ENCODE measurements at places on chromosomes 12 and 14. TPM values are rescaled to one million over a fixed set of nuclear protein-coding genes. Genes with fewer than 3 reads are reported as not detected.

Gene KRT72
- not detected for total RNA-seq

Gene INHBC
- total RNA-seq, result not detected

DNA sequence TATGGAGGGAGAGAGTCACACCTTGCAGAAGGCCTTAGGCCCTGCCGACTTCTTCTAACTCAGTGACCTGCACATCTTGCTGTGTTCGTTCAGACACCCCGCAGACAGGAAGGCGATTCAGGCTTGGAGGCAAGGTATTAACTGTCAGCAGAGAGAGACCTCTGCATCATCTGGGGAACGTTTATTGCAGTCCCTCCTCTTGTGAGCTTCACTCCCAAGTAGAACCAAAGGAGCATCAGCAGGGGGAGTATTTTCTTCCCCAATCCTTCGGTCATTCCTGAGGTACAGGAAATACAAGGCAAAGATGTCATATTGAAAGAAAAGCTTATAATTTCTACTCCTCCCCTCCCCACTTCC is 217.9 kb downstream of the CRADD start:
- no peak for DNase-seq

DNA sequence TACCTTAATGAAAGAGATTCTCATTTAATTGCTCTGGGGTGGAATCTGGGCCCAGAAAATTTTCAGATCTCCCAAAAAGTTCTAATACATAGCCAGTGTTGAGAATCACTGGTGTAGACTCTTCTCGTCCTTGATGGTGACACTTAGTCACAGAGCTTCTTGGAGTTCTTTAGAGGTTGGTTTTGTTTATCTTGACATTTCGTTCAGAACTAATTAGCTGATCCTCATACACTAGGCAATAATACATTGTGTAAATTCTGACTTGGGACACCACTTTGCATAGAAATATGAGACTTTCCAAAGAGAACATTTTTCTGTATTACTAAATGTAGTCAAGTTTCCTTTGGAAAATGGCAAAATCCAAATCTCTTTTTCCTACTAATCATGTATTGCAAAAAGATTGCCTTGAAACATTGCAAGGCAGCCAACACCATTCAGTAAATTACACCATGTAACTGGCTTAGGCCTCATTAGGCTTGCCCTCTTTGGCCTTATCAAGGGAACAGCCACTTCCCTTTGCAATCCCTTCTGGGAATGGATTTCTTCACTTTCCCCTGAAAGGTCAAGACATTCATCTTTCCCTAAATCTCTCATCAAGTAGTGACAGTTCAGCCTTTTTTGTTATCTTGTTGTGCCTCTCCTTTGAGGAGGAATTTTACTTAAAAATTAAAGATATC is 102.2 kb downstream of the PAH start:
- DNase-seq, result no peak

- no peak for DNase-seq
Observed at GRCh38 chr14:56194042-56194441, 75.8 kb downstream of the PELI2 start.

GRCh38 chr12:4380332-4380731 is 820 bp upstream of the FGF23 start:
- no peak for DNase-seq

- DNase-seq, result no peak
Observed at GRCh38 chr12:92561543-92561899, 141.3 kb upstream of the PLEKHG7 start.

DNA sequence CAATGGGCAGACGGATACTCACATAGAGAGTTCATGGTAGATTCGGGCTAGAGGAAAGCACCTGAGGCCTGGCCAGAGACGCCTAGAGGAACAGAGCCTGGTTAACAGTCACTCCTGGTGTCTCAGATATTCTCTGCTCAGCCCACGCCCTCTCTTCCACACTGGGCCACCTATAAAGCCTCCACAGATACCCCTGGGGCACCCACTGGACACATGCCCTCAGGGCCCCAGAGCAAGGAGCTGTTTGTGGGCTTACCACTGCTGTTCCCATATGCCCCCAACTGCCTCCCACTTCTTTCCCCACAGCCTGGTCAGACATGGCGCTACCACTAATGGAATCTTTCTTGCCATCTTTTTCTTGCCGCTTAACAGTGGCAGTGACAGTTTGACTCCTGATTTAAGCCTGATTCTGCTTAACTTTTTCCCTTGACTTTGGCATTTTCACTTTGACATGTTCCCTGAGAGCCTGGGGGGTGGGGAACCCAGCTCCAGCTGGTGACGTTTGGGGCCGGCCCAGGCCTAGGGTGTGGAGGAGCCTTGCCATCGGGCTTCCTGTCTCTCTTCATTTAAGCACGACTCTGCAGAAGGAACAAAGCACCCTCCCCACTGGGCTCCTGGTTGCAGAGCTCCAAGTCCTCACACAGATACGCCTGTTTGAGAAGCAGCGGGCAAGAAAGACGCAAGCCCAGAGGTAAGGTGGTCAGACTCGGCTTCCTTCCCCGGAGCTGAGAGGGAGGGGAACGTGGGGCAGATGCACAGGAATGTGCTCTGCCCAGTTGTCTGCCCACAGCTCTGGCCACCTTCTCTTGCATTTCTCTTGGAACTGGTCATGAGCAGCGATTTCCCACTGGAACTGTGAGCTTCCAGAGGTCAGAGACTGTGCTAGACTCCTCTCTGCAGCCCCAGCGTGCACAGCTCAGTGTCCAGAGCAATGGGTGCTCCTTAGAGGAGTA is at the start of gene CD4:
Gene CD4, plus strand, starts transcription at position 557 of the 953 bp plus-strand sequence. CDS start 10,611 bp downstream, outside the sequence.
- DNase-seq, result no peak

GRCh38 chr14:33996462-33996861 is 45.6 kb upstream of the EGLN3 start:
- no peak for DNase-seq

DNA sequence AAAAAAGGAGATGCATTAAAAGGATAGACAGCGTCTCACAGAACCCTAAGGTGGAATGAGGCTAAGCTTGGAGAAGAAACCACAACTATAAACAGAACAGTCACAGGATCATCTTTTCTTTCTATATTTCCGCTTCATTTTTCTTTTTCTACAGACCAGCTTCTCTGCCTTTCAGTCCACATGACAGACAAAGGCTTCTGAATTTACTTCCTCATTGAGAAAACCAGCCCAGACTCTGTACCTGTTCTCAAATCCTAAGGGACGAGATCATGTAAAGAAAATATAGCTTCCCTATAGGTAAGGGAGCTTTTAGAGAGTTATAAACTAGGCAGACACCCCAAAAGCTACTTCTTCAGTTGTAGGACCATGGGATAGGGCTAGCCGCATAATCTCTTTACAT is 17.4 kb downstream of the SGPP1 start:
- DNase-seq, result no peak

DNA sequence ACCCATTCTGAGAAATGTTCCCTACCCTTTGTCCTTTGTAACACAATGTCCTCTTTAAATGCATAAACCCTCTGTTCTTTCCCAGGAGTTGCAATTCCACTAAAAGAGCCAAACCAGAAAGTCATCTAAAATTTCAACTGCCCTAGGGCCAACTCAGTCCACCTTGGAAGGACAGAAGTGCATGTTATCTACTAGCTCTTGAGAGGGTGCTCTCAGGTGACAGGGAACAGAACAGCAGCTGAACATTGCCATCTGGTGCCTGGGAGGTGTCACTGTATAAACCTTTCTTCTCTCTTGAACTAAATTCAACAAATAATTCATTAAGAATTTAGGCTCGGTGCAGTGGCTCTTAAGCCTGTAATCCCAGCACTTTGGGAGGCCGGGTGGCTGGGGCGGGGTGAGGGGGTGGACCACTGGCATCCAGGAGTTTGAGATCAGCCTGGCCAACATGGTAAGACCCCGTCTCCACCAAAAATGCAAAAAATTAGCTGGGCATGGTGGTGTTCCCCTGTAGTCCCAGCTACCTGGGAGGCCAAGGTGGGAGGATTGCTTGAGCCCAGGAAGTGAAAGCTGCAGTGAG is 10.3 kb upstream of the FERMT2 start:
- DNase-seq, result peak; percentile 67
